8988T (cell line): ENCODE measurements at places on chromosomes 6 and 20.

DNA sequence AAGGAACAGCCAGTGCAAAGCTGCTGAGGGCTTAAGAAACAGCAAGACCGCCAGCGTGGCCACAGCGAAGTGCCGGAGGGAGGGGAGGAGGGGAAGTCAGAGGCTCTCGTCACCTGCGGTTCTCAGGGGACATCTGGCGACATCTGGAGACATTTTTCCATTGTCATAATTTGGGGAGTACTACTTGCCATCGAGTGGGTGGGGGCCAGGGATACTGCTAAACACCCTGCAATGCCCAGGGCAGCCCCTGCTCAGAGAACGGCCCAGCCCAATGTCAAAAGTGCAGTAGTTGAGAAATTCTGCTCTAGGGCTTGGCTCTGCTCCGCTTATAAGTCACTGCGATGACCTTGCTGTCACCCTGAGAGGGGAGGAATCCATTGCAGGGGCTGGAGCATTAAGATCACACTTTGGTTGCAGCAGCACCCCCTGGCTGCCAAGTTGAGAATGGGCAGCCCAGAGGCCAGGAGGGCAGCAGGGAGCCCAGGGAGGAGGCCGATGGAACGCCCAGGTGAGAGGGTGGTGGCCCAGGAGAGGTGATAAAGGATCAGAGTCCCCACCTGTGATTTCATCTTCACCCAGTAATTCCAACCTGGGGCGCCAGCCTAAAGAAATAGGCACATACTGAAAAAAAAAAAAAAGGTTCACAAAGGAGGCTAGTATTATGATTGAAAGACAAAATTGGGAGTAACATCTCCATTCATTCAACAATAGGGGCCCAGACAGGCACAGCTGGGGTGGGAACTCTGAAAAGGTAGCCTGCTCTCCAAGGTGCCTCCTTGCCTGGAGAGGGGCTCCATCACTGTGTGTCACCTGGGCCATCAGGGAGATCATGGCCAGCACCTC, 218.2 kb downstream of the BMP7 start:
- DNase-seq: peak; percentile 86

DNA sequence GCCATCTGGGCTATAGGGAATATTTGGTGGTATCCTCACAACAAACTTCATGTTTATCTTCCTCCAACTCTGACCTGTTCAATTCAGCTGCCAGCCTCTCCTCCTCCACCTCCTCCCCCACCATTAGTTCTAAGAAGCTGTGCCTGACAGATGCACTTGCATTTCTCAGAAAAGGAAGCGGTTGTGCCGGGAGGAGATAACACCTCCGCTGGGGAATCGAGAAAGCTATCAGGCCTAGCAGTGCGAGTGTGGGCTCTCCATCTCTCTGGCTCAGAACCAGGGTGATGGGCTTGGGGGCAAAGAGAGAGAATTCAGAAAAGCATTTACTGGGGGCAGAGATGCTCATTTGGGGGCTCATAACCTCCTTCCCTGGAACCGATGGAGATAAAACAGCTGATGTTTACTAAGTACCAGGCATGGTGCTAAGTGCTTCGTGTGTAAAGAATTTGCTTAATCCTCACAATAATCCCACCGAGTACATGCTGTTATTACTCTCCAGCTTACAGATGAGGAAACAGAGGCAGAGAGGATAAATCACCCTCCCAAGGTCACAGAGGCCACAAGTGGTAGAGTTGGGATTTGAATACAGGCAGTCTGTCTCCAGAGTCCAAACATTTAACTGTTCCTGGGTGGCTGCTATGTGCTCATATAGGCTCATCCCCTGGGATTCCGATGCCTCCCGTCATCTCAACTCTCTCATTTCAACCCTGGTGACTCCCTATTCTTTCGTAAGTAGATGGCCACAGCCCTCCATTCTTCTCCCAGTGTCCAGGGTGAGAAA, 38.3 kb downstream of the COX4I2 start:
- DNase-seq: no peak

GRCh38 chr20:14775778-14776177, 438.4 kb upstream of the FLRT3 start:
- DNase-seq: no peak

DNA sequence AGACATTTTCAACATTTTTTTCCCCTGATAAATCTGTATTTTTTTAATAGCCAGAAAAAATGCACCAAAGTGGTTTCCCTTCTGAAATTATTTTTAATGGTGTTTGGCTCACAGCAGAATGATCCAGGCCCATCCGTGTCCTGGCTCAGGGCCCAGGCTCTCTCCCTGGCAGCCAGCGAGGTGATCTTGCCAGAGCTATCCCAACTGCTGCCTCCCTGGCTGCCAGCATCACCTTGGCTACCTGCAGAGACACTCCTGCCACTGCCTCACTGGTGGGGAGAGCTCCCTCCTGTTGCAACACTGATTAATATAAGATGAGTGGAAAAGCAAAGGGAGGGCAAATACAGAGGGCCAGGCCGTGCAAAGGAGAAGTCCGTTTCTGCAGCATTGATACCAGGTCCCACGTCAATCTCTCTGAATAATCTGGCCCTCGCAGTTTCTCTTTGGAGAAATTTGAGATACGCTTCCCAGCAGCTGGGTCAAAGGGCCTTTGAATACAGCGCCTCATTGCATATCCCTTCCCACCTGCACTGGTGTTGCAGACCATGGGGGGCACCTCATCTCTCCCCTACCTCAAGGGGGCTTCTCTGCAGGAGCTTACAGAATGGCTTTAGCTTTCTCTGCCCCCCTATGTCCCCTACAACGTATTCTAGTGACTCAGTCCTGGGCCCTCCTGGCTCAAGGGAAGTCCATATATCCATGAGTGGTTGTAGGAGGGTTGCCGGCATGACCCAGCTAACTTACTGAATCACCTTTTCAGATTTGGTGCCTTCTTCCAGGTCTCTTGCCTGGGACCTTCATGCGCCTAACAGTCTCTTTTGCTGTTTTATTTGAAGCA, 12.8 kb upstream of the DSTN start:
- DNase-seq: no peak

- DNase-seq: no peak
Measured at GRCh38 chr6:35181308-35181932, 32.3 kb upstream of the SCUBE3 start.

- no peak for DNase-seq
Measured at GRCh38 chr20:9686866-9687265, 152.0 kb downstream of the PAK5 start.

GRCh38 chr6:121550491-121551010, 115.1 kb downstream of the GJA1 start:
- no peak for DNase-seq

GRCh38 chr6:10558565-10558964, 37.4 kb downstream of the GCNT2 start:
- DNase-seq: no peak

- no peak for DNase-seq
Measured at GRCh38 chr20:6036213-6036612, 17.6 kb downstream of the LRRN4 start.
